ENCODE measurements at places on chromosomes 7 and 10.

- no peak for DNase-seq
Measured at GRCh38 chr7:27576360-27576944, 86.2 kb downstream of the HIBADH start.

GRCh38 chr7:90965211-90965610, 299.0 kb upstream of the FZD1 start:
- no peak for DNase-seq

- DNase-seq, result no peak
Measured at GRCh38 chr10:111732166-111732785, 451.3 kb downstream of the GPAM start.

DNA sequence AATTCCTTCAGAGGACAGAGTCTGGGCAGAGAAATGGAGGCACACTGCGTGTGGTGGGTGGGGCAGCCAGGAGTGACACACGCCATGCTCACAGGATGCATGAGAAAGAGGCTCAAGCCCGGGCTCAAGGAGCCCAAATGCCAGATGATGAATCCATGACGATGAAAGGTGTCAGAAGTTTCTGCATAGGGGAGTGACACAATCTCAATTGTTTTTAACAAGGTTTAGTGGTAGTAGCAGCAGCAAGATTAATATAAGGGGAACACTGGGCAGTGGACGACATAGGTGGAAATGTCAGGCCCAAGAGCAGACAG, 126.1 kb downstream of the TNS3 start:
- DNase-seq, result no peak

GRCh38 chr10:110147961-110148360, 59.4 kb upstream of the MXI1 start:
- no peak for DNase-seq

- DNase-seq, result no peak
Measured at GRCh38 chr10:33875924-33876583, 541.6 kb upstream of the NRP1 start.

DNA sequence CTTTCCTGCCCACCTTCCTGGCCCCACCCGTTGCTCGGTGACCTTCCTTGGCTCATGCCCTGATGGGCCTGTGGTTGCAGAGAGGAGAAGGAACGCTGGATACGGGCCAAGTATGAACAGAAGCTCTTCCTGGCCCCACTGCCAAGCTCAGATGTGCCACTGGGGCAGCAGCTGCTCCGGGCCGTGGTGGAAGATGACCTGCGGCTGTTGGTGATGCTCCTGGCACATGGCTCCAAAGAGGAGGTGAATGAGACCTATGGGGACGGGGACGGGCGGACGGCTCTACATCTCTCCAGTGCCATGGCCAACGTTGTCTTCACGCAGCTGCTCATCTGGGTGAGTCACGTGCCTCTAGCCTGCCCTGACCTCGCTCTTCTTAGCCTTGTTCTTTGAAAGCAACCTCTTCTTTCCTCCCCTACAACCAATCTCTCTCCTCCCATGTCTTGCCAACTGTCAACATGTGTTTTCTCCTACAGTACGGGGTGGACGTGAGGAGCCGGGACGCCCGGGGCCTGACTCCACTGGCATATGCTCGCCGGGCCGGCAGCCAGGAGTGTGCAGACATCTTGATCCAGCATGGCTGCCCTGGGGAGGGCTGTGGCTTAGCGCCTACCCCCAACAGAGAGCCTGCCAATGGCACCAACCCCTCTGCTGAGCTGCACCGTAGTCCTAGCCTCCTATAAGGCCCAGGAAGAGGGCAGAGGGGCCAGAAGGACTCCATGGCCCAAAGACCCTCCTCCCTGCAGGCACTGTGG, 24.1 kb downstream of the GBX1 start:
- no peak for DNase-seq

DNA sequence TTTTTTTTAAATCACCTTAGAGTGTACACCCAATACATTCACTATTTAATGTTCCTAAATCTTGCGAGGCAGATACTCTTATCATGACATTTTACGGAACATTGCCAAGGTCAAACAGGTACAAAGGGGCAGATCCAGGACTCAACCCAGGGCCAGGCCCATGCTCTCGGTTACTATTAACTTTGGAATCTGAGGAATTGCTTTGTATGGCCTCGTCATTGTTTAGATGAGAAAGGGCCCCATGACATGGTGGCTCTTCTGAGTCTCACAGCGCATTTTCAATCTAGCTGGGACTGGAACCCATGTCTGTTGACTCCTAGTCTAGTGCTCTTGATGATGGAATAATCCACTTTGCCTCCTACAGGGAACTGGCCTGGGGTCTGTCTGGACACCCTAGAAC, 59.1 kb downstream of the GATA3 start:
- DNase-seq, result no peak

Data from brain pericyte (primary cell).